ENCODE measurements at places on chromosomes 3 and 15. TPM values are rescaled to one million over a fixed set of nuclear protein-coding genes. Genes with fewer than 3 reads are reported as not detected.

The INKA1 gene
- total RNA-seq: 1.5 TPM

The ARHGAP31 gene
- total RNA-seq: 19.1 TPM

The ACVR2B gene
- 9.1 TPM for total RNA-seq

The SEMA7A gene
- total RNA-seq: 57.1 TPM

The CIDEC gene
- total RNA-seq: 0.65 TPM

The NMB gene
- total RNA-seq: 3.6 TPM

The CHL1 gene
- not detected for total RNA-seq
